ENCODE measurements at places on chromosomes 7 and 10. TPM values are rescaled to one million over a fixed set of nuclear protein-coding genes. Genes with fewer than 3 reads are reported as not detected.

The ACSL5 gene
- not detected for total RNA-seq

The KIF11 gene
- total RNA-seq, result 7.2 TPM

The MAPK8 gene
- total RNA-seq, result 317 TPM

The LLCFC1 gene
- total RNA-seq, result not detected

The TMEM236 gene
- 0.07 TPM for total RNA-seq

The PNLIPRP3 gene
- not detected for total RNA-seq

The FFAR4 gene
- not detected for total RNA-seq

The KEL gene
- 0.64 TPM for total RNA-seq

The CYP26C1 gene
- 0.10 TPM for total RNA-seq

The LYZL1 gene
- total RNA-seq, result not detected

The STAMBPL1 gene
- 4.4 TPM for total RNA-seq

The TFR2 gene
- 5.1 TPM for total RNA-seq

The TMEM176B gene
- total RNA-seq, result 0.44 TPM

The PARG gene
- 53.3 TPM for total RNA-seq

The TUBAL3 gene
- not detected for total RNA-seq

The RBM20 gene
- 5.8 TPM for total RNA-seq

The HERPUD2 gene
- 28.2 TPM for total RNA-seq

The LIPJ gene
- 0.22 TPM for total RNA-seq

The VWC2 gene
- total RNA-seq, result 1.2 TPM

The TMEM229A gene
- total RNA-seq, result not detected

The TCERG1L gene
- 2.2 TPM for total RNA-seq

The PPP1R17 gene
- total RNA-seq, result 657 TPM

The HNRNPF gene
- total RNA-seq, result 99.7 TPM

The FZD8 gene
- total RNA-seq, result 8.9 TPM

The EGFR gene
- total RNA-seq, result 12.8 TPM
